ENCODE measurements at places on chromosomes 12 and 14. TPM values are rescaled to one million over a fixed set of nuclear protein-coding genes. Genes with fewer than 3 reads are reported as not detected.
A peak's percentile ranks its signal among the peaks of the same experiment; 100 is the strongest.

DNA sequence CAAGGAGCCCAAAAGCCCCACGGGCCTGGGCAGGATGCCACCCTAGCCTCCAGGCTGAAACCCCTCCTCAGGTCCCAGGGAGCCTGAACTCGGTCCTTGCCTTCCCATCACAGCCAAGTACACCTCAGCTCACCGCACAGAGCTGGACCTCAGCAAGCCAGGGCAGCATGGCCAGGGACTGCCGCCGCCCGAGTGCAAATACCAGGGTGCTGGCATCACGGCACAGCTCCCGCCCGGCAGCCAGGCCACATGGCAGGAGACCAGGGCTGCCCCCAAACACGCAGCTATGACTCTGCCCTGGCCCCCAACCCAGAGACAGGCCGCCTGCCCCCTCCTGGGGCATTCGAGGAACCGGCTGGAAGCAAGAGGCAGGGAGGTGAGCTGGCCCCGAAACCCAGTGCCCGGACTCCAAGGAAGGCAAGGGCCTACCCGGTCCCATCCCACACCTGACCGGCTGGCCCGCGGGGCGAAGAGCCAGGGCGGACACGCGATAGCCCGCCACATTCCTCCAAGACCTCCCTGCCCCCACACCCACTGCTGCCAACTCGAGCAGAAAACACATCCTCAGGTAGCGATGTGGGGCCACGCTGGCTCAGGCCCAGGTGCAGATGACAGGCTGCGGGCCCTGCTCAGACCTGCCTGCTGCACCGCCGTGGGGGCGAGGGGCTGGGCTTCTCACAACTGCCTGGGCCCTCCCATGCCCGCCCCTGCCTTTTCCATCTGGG is 2.7 kb downstream of the JAG2 start:
- no peak for DNase-seq

DNA sequence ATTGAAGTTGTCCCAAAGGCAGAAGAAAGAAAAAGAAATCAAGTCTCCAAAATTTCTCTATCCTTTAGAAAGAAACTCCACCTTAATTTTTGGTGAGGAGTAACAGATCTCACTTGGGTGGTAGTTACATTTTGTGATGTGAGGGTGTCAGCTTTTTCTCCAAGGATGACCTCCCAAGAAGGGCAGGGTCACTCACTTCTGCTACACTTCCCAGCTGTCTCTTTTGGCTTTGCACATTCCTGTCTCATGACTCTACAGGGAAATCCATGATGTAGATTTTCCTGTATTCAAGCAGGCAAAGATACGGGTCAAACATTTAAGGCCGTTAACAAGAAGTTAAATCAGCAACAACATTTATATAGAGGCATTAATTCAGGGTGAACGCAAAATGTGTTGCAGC is 1016.4 kb downstream of the NRXN3 start:
- DNase-seq = peak; percentile 29

The LRRK2 gene
- total RNA-seq = 0.20 TPM

GRCh38 chr14:90837355-90837754 is 21.1 kb upstream of the TTC7B start:
- no peak for DNase-seq

The CCDC177 gene
- not detected for total RNA-seq

The CLEC6A gene
- total RNA-seq = not detected

DNA sequence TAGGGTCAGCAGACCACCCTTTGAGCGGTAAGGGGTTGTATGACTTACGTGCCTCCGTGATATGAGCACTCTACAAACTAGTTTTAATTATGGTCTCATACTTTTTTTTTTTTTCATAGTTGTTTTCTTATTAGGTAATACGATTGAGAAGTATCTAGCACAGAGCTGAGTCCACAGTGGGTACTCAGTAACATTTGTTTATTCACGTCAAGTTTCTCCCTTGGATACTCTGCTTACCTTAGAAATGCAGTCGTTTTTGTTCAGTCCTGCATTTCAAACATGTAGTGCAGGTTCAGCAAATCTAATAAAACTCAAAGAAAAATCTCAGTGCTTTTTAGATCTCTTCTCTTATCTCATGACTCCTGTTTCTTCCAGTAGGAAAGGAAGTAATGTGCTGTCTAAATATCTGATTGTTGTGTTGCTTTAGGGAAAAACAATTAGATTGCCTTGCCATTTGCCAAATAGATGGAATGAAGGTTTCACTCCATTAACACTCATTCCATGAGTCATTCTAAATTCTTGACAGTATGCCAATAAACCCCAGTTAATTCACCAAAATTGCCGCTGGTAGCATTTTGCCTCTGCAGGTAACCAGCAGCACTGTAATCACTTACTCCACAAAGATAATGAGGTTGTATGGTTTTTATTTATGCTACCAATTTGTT is 118.9 kb downstream of the PTCSC3 start:
- no peak for DNase-seq

- no peak for DNase-seq
Observed at GRCh38 chr12:44859998-44860689, 16.0 kb downstream of the NELL2 start.

GRCh38 chr12:50287271-50287670 is 4.0 kb upstream of the LIMA1 start:
- DNase-seq = no peak

DNA sequence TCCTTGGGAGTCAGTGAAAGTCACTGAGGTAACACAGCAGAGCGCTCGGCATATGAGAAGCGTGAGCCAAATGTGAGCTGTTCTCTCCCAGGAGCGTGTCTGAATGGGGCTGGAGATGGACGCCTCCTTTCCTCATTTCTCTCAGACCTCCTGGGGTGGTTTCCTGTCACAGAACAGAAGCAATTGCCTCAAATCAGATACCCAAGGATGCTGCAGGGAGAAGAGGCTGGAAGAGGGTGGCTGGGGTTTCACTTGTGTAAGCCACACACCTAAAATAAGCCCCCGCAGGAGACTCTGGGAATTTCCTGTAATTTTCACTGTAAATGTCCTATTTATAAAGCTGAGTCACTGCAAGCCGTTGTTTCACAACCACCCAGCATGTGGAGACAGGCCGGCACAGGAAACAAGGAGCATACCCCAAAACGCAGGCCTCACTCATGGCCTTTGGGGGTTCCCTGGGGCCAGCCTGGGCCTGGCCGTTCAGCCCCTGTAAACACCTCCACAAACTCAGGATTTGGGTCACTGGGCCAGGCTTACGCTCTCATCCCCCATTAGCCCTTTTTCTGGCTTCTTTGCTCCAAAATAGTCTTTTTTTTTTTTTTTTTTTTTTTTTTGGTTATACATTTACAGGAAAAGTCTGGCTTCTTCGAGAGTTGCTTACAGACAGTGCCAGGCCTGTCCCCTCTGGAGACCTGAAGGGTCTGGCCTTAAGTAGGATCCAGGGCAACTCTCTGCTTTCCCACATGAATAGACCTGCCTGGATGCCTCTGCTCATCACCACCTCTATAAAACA is 55.3 kb downstream of the VCPKMT start:
- peak; percentile 86 for DNase-seq

The OASL gene
- 0.22 TPM for total RNA-seq

The TC2N gene
- total RNA-seq = 1.7 TPM

- no peak for DNase-seq
Observed at GRCh38 chr12:21526053-21526452, at the start of gene SPX. TSS of gene SPX (plus strand) at chr12:21526296. CDS start at chr12:21526473, 177 bp downstream.

DNA sequence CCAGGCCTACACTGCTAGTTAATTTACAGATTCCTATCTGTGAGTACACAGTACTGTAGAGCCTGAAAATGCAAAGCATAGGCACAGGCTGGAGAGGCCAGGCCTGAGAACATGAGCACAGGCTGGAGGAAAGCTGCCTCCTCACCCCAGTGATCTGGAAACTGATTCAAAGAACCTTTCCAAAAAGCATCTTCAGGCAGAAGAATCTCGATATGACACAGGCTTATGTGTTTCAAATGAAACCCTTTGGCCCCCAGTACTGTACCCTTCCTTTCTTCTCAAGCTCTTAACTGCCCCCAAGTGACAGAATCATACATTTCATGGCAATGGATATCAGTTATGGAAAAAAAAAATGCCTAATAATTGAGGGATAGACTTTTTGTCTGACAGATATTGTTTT is 122.0 kb downstream of the KCNC2 start:
- DNase-seq = peak; percentile 2

GRCh38 chr12:47560415-47560814 is 145.4 kb downstream of the RPAP3 start:
- no peak for DNase-seq

The RNASE7 gene
- total RNA-seq = not detected

The RASSF9 gene
- 10.9 TPM for total RNA-seq
